ENCODE measurements at places on chromosomes 3 and 15. TPM values are rescaled to one million over a fixed set of nuclear protein-coding genes. Genes with fewer than 3 reads are reported as not detected.
A peak's percentile ranks its signal among the peaks of the same experiment; 100 is the strongest.

- no peak for DNase-seq
Measured at GRCh38 chr15:43795997-43796396, 3.9 kb downstream of the SERF2 start.

DNA sequence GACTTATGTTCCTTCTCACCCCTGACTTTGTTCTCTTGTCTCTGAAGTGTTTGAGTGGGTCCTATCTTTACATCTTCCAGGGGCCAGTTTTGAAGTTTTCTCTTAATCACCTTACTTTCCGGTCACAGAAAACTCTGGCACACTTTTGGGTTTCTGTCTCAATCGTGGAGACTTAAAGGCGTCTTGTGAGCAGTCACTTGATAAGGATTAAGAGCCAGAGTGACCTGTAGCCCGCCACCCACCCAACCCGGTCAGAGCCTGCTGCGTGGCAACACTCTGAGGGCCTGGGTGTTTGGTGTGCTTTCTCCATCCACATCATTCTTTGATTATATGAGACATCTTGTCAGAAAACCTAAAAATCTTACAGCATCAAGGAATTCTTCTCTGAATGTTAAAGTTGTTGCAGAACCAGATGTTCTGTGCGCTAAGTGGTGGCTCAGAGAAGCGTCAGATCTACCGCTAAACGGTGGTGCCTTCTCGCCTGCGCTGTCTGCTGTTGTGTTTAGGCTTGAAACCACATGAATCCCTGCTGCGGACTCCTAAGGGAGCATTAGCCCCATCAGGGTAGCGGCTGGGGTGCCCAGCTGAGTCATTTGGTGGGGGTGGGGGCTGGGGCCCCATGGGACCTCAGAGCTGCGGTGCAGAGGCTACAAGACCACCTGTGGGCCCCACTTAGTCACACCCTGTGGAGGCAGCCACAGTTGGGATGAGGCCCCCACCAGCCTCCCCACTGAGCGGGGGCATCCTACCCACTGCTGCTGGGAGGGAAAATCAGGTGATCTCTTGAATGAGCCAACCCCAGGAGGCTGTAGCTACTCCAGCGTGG, 158.7 kb upstream of the BHLHE40 start:
- DNase-seq = no peak

DNA sequence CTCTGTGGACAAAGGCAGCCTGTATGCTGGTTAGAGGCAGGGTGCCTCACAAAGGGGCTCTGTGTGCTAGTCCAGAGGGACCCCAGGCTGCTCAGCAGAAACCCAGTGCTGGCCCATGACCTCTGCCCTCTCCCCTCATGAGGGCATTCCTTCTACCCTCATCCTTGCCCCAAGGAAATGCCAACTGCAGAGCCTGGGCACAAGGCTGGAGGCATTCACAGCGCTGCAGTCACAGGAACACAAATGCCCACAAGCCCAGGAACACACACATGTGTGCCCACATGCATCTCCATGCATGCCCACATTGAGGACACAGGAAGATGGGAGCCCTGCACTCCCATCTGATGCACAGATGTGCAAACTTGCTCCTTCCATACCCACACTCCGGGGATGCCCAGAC, 3.8 kb downstream of the INKA1 start:
- DNase-seq = no peak

GRCh38 chr15:37891766-37892368, 42.6 kb upstream of the TMCO5A start:
- DNase-seq = peak; percentile 3

GRCh38 chr3:61740494-61740893, 179.1 kb downstream of the PTPRG start:
- DNase-seq = no peak

DNA sequence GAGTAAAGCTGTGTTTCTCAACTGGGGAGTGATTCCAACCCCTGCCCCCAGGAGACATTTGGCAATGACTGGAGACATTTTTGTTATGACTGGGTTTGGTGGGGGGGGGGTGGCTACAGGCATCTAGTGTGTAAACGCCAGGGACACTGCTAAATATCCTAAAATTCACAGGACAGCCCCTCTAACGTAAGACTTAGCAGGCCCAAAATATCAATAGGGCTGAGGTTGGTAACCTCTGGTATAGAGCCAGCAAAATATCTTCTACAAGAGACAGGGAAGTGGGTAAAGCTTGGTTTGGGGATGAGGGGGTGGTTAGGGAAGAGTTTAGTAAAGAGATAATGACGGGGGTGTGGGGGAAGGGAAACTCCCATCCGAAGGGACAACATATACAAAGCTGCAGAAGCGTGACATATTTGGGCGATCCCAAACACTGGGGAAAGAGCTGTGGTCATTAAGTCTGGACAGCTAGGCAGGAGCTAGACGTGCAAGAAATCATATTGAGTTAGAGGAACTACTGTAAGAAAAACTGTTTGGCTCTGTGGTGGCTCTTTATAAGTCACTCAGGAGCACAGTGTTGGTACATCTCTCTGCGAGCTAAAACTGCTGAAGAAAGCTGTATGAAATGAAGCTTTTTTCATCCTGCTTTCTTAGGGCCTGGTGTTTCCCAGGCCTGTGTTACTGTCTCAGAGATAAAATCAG, 697 bp upstream of the TRIM69 start:
- DNase-seq = no peak

- no peak for DNase-seq
Measured at GRCh38 chr3:99625237-99625622, 13.2 kb upstream of the COL8A1 start.

The ADGRG7 gene
- not detected for total RNA-seq

The UBA7 gene
- total RNA-seq = 3.4 TPM

The SRGAP3 gene
- total RNA-seq = 89.5 TPM

The GOLGA6L7 gene
- total RNA-seq = not detected

The RBP2 gene
- total RNA-seq = not detected

Measured in occipital lobe (tissue), 3 donors.